ENCODE measurements at places on chromosomes 7 and 10. TPM values are rescaled to one million over a fixed set of nuclear protein-coding genes. Genes with fewer than 3 reads are reported as not detected.

RASSF4 gene
- total RNA-seq = 4.5 TPM

SLC13A1 gene
- not detected for total RNA-seq

SRGN gene
- total RNA-seq = 914 TPM

PRKAR2B gene
- total RNA-seq = 33.5 TPM

TRIM74 gene
- 0.32 TPM for total RNA-seq

CROT gene
- total RNA-seq = 7.5 TPM

PNLIPRP3 gene
- not detected for total RNA-seq

PRTFDC1 gene
- 19.9 TPM for total RNA-seq

GPR158 gene
- not detected for total RNA-seq

CPN1 gene
- not detected for total RNA-seq

POLD2 gene
- 75.7 TPM for total RNA-seq

SYNPO2L gene
- total RNA-seq = not detected

TMEM213 gene
- not detected for total RNA-seq

AKR1C2 gene
- 0.61 TPM for total RNA-seq

ZRANB1 gene
- total RNA-seq = 16.9 TPM

NUDT13 gene
- 1.1 TPM for total RNA-seq

POLR2J2 gene
- 1.9 TPM for total RNA-seq

VIPR2 gene
- total RNA-seq = not detected

SLC18A3 gene
- not detected for total RNA-seq

HMX3 gene
- not detected for total RNA-seq

FUOM gene
- total RNA-seq = 21.3 TPM

ADRB1 gene
- total RNA-seq = under 0.01 TPM

NUTM2B gene
- total RNA-seq = 0.15 TPM

NRAP gene
- total RNA-seq = not detected

ZNF425 gene
- 1.2 TPM for total RNA-seq

TM9SF3 gene
- 174 TPM for total RNA-seq

EPDR1 gene
- total RNA-seq = 1.3 TPM

ZNF680 gene
- total RNA-seq = 11.1 TPM

SPDYE6 gene
- total RNA-seq = not detected

STEAP4 gene
- total RNA-seq = not detected

ECHDC3 gene
- total RNA-seq = 2.6 TPM

FGFR2 gene
- total RNA-seq = 0.32 TPM

LRRD1 gene
- total RNA-seq = under 0.01 TPM

EN2 gene
- not detected for total RNA-seq

HOXA10 gene
- total RNA-seq = 17.9 TPM

THSD7A gene
- total RNA-seq = 14.3 TPM

CBX3 gene
- total RNA-seq = 206 TPM

SLC39A12 gene
- not detected for total RNA-seq

PLPP4 gene
- total RNA-seq = 17.2 TPM

DIP2C gene
- total RNA-seq = 7.1 TPM

LRRN3 gene
- 0.15 TPM for total RNA-seq

TSPAN13 gene
- 32.5 TPM for total RNA-seq

Measured in epithelial cell of umbilical artery (primary cell).